Hair follicular keratinocyte (primary cell): ENCODE measurements at places on chromosomes 5 and 9. TPM values are rescaled to one million over a fixed set of nuclear protein-coding genes. Genes with fewer than 3 reads are reported as not detected.

Gene OR1J2
- total RNA-seq: not detected in 2 replicates

Gene IFNA1
- not detected in 2 replicates for total RNA-seq

Gene TAF11L5
- total RNA-seq: not detected in 2 replicates

Gene AIF1L
- 0.55 and 1.9 TPM in 2 replicates for total RNA-seq

Gene C8G
- not detected in 2 replicates for total RNA-seq

Gene GPRIN1
- 8.7 and 11.0 TPM in 2 replicates for total RNA-seq

Gene SLC36A3
- total RNA-seq: not detected in 2 replicates

Gene SLC6A18
- not detected in 2 replicates for total RNA-seq

Gene IFT74
- total RNA-seq: 10.6 and 11.4 TPM in 2 replicates

Gene NMUR2
- not detected in 2 replicates for total RNA-seq

Gene ENTPD2
- 0.11 and 0.39 TPM in 2 replicates for total RNA-seq

Gene SLC31A2
- 49.6 and 74.3 TPM in 2 replicates for total RNA-seq

Gene SLC6A3
- total RNA-seq: not detected in 2 replicates

Gene RETREG1
- 0.47 and 0.80 TPM in 2 replicates for total RNA-seq

Gene GGTA1
- total RNA-seq: not detected in 2 replicates

Gene GPR150
- 0.47 TPM in 1 of 2 replicates, not detected in the other for total RNA-seq

Gene PRDM9
- not detected in 2 replicates for total RNA-seq

Gene CRHBP
- not detected in 2 replicates for total RNA-seq

Gene PCDHA8
- not detected in 2 replicates for total RNA-seq

Gene ZDHHC11
- 0.42 and 0.55 TPM in 2 replicates for total RNA-seq

Gene NR6A1
- 0.27 and 0.47 TPM in 2 replicates for total RNA-seq

Gene SHROOM1
- 5.3 and 11.2 TPM in 2 replicates for total RNA-seq

Gene SCGB3A1
- not detected in 2 replicates for total RNA-seq

Gene PCDHB15
- total RNA-seq: 0.04 and 0.08 TPM in 2 replicates

Gene WDR38
- total RNA-seq: not detected in 2 replicates

Gene RASA1
- total RNA-seq: 34.2 and 43.2 TPM in 2 replicates

Gene NXNL2
- total RNA-seq: 0.08 and 0.23 TPM in 2 replicates

Gene RNF14
- total RNA-seq: 37.7 and 54.0 TPM in 2 replicates

Gene KCNN2
- not detected in 2 replicates for total RNA-seq

Gene TMEM141
- total RNA-seq: 240 and 247 TPM in 2 replicates

Gene ADAMTS2
- 0.23 and 0.68 TPM in 2 replicates for total RNA-seq
